IMR-90 (cell line): ENCODE measurements at places on chromosomes 7 and 10. TPM values are rescaled to one million over a fixed set of nuclear protein-coding genes. Genes with fewer than 3 reads are reported as not detected.

GRCh38 chr7:67907792-67908191 is 911.2 kb downstream of the TYW1 start:
- no peaks in the 10 kb centered on the region for H3K36me3 ChIP-seq
- no peak overlapping the region for H3K4me3 ChIP-seq
- DNase-seq = no peak
- no peak overlapping the region for H3K27ac ChIP-seq
- H3K4me1 ChIP-seq = no peaks in the 10 kb centered on the region

DNA sequence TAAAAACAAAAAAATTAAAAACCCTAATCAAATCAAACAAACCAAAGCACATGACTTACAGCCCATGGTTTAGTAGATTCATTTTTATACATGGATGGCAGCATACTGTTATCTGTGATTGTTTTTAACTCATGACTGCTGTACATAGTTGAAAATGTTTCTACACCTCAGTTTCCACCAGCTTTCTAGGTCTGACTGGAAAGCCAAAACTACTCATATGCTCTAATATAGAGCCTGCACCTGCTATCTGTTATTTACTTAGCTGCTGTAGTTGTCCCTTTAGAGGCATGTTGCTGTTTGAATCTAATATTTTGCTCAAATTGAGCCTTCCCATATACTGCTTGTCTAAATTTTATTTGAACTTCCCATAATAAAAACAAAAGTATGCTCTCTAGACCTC is 289.9 kb upstream of the LRRN3 start:
- no peak overlapping the region for H3K4me3 ChIP-seq
- no peaks in the 10 kb centered on the region for H3K36me3 ChIP-seq

DNAH11 gene
- not detected in 2 replicates for polyA plus RNA-seq

DNA sequence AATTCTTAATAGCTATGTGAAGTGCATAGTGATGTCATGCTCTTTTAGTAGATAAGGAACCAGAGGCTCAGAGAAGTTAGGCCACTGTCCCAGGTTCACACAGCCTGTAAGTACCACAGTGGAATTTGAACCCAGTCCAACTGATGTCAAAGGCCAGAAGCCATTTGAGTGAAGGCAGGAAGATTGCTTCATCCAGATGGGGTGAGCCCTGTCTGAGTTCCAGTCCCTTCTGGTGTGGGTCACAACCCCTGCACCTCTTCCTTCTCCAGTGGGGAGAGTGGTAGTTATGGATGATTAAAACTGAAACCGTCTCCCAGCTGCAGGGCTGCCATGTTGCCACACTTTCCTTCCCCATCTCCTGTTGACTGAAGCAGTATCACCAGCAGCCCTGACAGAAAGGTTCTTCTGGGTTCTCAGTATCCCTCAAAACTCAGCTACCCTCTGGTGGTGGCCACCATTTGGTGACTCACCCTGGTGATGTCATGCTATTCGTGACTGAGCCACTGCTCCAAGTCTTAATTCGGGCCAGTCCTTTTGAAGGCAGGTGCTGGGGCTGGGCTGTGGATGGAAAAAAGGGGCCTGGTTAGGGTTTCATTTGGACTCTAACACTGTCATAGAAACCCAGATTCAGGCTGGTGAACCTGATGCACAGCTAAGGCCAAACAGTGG is 1.5 kb upstream of the C10orf95 start:
- H3K36me3 ChIP-seq = no peaks in the 10 kb centered on the region
- DNase-seq = peak; percentile 85
- peaks cover 13% of the 10 kb centered on the region for H3K4me1 ChIP-seq
- no peak overlapping the region for H3K27ac ChIP-seq
- H3K27me3 ChIP-seq = no peaks in the 10 kb centered on the region

DNA sequence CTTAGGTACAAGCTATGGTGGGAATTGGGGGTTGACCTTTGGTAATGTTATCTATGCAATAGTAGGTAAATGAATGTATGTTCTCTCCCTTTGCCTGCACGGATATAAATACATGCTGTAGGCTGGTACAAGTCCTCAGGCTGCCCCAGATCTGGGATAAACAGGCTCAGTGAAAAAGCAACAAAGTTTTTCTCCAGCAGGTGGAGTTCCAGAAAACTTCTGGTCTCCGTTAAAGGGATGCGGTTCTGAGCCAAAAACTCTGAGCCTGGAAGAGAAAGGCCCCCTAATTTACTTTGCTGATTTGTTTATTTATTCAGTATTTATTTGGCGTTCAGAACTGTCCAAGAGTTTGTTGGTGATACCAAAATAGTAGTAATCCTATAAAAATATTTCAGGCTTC is 204.7 kb downstream of the ADRA2A start:
- no peaks in the 10 kb centered on the region for H3K4me1 ChIP-seq
- H3K36me3 ChIP-seq = no peaks in the 10 kb centered on the region

CPEB3 gene
- 0.26 and 0.36 TPM in 2 replicates for polyA plus RNA-seq

DNA sequence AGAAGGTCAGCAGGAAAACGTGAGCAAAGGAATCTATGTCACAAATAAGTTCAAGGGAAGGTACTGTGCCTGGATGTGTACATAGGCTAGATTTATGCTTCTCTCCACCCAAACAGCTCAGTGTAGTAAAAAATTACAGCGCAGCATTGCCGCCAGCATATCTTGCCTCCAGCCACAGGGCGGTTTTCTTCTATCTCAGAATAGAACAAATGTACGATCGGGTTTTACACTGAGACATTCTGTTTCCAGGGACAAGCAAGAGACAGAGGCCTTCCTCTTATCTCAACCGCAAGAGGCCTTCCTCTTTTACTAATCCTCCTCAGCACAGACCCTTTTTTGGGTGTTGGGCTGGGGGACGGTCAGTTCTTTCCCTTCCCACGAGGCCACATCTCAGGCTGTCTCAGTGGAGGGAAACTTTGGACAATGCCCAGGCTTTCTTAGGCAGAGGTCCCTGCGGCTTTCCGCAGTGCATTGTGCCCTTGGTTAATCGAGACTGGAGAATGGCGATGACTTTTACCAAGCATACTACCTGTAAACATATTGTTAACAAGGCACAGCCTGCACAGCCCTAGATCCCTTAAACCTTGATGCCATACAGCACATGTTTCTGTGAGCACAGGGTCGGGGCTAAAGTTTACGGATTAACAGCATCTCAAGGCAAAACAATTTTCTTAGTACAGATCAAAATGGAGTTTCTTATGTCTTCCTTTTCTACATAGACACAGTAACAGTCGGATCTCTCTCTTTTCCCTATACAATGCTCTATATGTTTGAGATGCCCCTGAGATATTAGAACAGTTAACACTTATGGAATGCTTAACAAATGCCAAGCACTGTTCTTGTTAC is 11.6 kb upstream of the ABHD11 start:
- H3K36me3 ChIP-seq = no peaks in the 10 kb centered on the region
- no peak overlapping the region for H3K27ac ChIP-seq
- H3K4me1 ChIP-seq = no peaks in the 10 kb centered on the region
- H3K27me3 ChIP-seq = no peaks in the 10 kb centered on the region

- H3K4me3 ChIP-seq = no peak overlapping the region
- DNase-seq = no peak
- no peaks in the 10 kb centered on the region for H3K4me1 ChIP-seq
- H3K27me3 ChIP-seq = no peaks in the 10 kb centered on the region
- no peak overlapping the region for H3K27ac ChIP-seq
- H3K36me3 ChIP-seq = no peaks in the 10 kb centered on the region
Observed at GRCh38 chr10:130761788-130762301, 549.7 kb downstream of the TCERG1L start.

DNA sequence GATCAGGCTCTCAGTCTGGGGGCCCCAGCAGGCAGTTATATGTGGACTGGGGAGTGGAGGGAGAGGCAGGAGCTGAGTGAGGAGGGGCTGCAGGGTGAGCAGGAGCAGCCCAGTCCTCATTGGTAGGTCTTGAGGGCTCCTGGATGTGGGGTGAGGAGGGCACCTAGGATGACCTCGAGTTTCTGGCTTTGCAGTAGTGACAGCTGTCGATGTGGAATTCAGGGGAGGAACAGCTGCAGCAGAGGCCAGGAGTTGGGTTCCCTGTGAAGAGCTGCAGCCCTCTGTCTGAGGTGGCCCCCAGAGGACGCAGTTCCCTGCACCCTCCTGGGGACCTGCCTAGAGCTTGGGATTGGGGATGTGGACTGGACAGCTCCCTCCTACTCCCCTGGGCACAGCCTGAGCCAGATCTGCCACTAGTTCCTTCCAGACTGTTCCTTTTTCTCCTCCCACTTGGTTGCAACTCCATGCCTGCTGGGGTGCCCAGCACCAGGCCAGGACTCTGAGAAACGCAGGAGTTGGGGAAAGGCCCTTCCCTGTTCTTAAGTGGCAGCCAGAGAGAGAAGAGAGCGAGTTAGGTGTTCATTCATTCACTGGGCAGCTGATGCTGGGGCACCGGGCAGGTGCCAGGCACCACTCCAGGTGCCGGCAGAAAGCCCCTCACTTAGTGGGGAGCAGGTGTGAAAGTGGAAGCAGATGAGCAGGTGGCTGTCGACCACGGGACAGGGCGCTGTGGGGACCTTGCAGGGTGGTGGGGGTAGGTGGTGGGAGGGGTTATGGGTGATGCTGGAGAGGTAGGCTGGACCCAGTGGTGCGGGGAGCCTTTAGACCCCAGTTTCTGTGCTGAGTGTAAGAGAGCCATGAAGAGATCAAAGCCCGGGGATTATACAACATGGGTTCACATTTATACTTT is 57.9 kb downstream of the PRF1 start:
- peaks cover 21% of the 10 kb centered on the region for H3K27me3 ChIP-seq
- no peak for DNase-seq
- H3K4me3 ChIP-seq = no peak overlapping the region
- no peak overlapping the region for H3K27ac ChIP-seq

STRIP2 gene
- polyA plus RNA-seq = 1.6 and 1.8 TPM in 2 replicates

DNA sequence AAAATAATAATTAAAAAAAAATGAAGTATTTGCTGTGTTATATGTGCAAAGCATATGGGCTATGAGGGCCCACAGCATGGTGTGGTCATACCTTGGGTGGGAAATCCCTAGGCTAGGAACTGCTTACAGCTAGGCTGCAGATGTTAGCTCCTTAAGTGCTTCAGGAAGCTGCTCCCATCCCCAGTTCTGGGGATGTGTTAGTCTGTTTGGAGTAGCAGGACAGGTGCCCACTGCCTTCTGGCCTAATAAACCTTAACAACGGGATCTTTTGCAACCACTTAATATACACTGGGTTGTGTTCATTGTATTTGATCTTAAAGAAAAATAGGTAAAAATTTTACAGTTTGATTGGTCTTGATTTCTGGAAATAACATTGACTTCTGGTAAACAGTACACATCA is 46.3 kb downstream of the HK1 start:
- no peak overlapping the region for H3K27ac ChIP-seq
- H3K4me1 ChIP-seq = peaks cover 29% of the 10 kb centered on the region
- peaks cover under 1% of the 10 kb centered on the region; the same call in 1 of the 2 replicates for H3K36me3 ChIP-seq
- H3K27me3 ChIP-seq = no peaks in the 10 kb centered on the region
- H3K4me3 ChIP-seq = no peak overlapping the region
- DNase-seq = no peak

DNA sequence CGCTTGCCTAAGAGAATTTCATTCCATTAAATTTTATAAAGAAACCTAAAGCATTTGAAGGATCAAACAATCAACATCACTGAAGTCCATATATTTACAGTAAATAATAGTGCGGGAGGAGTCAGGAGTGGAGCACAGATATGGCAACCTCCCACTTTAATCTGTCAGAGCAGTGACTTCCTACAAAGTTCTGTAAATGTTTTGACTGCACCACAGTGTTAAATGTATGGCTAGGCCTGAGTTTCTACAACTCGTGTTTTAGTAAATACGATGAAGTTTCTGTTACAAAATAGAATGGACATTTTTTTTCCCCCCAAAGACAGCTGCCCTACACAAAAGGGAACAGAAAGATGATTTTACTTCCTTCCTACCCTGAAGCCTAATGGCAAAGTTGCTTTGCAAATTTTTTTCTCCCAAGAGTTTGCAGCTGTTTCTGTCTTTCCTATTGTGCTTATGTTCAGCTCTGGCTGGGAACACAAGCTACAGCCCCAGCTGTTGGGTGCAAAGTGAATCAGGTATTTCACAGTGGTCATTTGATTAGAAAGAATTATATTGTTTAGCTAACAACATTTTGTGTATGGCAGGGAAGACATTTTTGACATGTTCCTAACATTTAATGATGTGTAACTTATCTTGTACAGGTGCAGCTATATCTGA is 62.1 kb downstream of the MET start:
- no peak for DNase-seq
- no peaks in the 10 kb centered on the region for H3K36me3 ChIP-seq
- peaks cover 8% of the 10 kb centered on the region for H3K4me1 ChIP-seq
- no peak overlapping the region for H3K4me3 ChIP-seq

DNA sequence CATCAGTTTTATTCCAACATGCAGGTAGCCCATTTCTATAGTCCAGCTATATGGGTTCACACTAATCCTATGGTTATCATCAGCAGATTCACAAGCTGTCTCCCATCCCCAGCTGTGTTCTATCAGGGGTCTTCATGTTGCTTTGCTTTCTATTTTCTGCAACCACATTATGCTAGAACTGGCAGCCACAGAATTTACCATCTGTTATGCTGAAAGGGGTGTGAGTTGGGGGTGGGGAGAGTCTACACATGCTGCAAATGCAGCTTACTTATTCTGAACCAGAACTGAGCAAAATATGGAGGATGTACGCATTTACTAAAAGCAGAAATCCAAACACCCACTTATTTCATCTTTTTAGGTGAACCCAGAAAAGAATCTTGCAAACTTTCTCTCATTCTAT is 32.9 kb downstream of the SHTN1 start:
- H3K4me1 ChIP-seq = peaks cover 2% of the 10 kb centered on the region; the same call in 1 of the 2 replicates
- 0 out of 2 replicates have a peak, but pooled peaks cover 2% of the 10 kb centered on the region for H3K36me3 ChIP-seq
- no peaks in the 10 kb centered on the region for H3K27me3 ChIP-seq
- no peak overlapping the region for H3K4me3 ChIP-seq
- no peak overlapping the region for H3K27ac ChIP-seq
- DNase-seq = no peak

GRCh38 chr7:138164804-138165203 is 88.5 kb downstream of the AKR1D1 start:
- no peaks in the 10 kb centered on the region for H3K36me3 ChIP-seq
- no peaks in the 10 kb centered on the region for H3K27me3 ChIP-seq
- no peaks in the 10 kb centered on the region for H3K4me1 ChIP-seq
- no peak overlapping the region for H3K27ac ChIP-seq
- DNase-seq = no peak

DNA sequence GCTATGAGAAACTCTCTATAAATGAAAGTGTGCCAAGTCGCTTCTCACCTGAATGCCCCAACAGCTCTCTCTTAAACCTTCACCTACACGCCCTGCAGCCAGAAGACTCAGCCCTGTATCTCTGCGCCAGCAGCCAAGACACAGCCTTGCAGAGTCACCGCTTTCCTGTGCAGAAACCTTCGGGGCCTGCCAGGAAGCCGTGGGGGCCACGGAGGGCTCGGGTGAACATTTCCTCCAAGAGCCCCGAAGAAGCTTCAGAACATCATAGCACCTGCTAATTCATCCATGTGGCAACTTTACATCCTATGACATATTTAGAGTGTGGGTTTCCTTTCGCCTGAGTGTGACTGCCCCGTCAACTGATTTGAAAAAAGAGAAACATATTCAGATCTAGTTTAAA is 55.7 kb upstream of the PRSS58 start:
- H3K4me1 ChIP-seq = no peaks in the 10 kb centered on the region
- no peak overlapping the region for H3K27ac ChIP-seq
- no peak overlapping the region for H3K4me3 ChIP-seq
- H3K27me3 ChIP-seq = no peaks in the 10 kb centered on the region

KIAA1217 gene
- polyA plus RNA-seq = 3.4 and 4.4 TPM in 2 replicates

CPXM2 gene
- not detected in 2 replicates for polyA plus RNA-seq

GRCh38 chr10:61000769-61001730 is 57.1 kb upstream of the RHOBTB1 start:
- peak overlapping the region; percentile 52 for H3K4me3 ChIP-seq
- H3K4me1 ChIP-seq = 0 out of 2 replicates have a peak, but pooled peaks cover 1% of the 10 kb centered on the region
- DNase-seq = peak; percentile 11
- H3K36me3 ChIP-seq = no peaks in the 10 kb centered on the region

SPAM1 gene
- polyA plus RNA-seq = not detected in 2 replicates

GRCh38 chr7:97871659-97872024 is 566 bp downstream of the ASNS start:
- H3K27me3 ChIP-seq = no peaks in the 10 kb centered on the region
- H3K4me1 ChIP-seq = no peaks in the 10 kb centered on the region
- peak overlapping the region; percentile 20 for H3K27ac ChIP-seq
